ENCODE measurements at places on chromosomes 3 and 15.

GRCh38 chr3:189288348-189289235, 116.8 kb downstream of the TPRG1 start:
- no peak for DNase-seq

DNA sequence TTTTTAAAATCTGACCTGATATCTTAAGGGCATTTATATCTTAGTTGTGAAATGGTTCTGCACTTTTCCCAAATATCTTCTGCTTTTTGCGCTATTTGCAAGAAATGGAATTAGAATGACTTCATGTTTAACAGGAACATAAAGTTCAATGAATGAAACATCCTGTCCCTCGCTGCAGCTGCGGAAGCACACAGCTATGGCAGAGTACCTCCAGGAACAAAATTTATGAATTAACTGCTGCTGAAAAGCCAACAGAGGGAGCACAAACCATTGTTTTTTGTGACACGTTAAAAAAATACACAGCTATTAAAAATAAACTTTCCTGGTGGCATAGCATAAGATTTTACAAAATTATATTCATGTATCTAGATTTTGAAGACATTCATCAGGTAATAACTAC, 404.4 kb upstream of the MDFIC2 start:
- DNase-seq = no peak

DNA sequence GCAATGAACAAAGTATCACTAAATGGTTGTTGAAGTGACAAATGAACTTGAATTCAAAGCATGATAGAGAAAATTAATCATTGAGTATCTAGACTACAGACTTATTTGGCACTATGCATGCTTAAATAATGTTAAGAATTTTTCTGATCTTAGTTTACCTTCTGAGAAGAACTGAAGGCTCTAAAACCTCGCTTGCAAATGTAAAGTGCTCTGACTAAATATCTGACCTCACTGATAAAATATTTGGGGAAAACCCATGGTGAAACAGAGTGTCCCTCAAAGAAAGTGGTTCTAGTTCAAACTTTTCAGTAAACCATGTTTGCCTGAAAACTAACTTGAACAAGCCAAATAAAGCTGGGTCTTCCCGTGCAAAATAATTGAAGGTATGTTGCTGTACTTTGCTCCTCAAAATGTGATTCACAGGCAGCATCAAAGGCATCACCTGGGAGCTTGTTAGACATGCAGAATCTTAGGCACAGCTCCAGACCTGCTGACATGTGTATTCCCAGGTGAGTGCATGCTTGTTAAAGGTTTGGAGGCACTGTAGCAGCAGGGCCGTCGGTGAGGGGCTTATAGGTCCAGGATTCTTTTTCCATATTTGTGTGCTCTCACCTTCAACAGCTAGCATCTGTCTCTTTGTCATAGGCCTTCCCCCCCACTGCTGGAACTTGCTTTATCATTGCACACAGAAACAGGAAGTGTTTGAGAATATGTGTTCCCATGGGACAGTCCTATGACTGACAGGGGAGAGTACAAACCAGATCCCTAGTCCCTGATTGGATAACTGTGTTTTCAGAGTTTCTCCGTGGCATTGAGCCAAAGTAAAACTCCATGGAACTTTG, 524.2 kb upstream of the LMCD1 start:
- no peak for DNase-seq

DNA sequence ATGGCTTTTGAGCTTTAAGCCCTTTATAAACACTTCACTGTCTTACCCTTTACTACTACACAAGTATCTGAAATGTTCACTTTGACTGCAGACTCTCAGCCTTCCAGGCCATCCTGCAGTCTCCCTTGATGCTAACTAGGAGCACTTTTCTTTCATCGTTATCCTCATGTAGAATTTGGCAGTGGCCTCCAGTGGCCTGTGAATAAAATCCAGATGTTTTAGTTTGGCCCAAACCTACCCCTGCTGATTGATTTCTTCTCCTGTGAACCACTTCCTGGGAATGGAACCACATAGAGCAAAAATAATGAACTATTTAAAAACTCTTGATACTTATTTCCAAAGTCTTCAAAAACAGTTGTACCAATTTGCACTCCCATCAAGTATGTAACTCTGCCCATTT, 271.9 kb downstream of the FEZF2 start:
- no peak for DNase-seq

DNA sequence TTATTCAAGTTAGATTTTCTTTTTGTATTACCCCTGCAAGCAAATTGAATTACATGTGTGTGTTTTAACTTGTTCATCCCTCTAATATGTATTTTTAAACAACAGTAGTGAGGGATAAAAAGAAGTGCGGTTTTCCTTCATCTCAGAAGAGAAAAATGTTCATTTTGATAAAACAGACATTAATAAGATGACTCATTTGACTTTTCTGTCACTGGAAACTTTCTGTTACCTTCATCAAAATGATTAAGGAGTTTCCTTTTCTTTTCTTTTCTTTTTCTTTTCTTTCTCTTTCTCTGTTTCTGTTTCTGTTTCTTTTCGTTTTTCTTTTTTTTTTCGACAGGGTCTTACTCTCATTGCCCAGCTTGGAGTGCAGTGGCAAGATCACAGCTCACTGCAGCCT, 53.0 kb downstream of the ECT2 start:
- no peak for DNase-seq

DNA sequence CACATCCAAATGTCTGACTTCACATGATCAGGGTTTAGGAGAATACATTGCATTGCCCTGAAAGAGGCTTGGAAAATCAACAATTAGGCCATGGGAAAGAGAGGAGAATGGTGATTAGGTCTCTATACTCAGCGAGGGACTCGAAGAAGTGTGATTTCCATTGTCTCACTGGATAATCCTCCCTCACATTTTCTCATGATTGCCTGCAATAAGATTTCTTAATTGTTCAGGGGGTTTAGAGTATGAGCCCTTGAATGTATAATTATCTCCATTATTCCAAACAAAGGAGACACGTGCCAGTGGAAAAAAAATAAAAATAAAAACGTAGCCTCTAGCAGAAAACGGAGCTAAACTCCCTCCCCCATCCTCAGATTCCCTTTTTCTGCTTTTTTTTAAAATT, 173.2 kb downstream of the TPRG1 start:
- peak; percentile 42 for DNase-seq

DNA sequence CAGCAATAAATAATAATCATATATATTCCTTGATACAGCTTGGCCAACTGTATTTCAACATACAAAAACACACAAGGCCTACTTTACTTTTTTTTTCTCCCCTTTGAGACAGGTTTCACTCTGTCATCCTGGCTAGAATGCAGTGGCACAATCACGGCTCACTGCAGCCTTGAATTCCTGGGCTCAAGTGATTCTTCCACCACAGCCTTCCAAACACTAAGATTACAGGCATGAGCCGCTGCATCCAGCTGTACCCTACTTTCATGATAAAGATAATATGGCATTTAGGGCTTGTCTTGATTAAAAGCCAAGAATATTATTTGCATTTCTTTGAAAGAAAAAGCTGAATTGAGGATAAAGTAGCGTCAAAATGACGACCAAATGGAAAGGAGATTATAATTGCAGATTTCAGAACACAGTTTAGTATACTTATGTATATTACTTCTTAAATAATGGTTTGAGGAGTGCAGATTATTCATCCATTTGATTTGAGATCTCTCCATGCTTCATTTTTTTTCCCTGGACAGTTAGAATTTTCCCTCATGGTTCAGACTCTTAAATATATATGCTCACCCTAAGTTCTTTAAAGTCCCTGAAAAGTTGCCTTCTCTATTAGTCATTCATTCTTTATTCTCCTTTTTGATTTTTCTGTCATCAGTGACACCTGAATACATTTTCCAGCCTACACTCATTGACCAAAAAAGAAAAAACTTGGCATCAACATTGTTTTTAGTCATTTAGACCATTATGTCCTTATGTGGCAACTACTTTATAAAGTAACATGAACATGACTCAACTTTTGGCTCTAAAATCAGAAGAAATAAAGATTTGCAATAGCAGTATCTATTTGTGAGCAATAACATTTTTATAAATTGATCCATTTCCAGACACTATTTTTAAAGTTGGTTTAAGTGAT, 48.5 kb upstream of the MLF1 start:
- DNase-seq = no peak

DNA sequence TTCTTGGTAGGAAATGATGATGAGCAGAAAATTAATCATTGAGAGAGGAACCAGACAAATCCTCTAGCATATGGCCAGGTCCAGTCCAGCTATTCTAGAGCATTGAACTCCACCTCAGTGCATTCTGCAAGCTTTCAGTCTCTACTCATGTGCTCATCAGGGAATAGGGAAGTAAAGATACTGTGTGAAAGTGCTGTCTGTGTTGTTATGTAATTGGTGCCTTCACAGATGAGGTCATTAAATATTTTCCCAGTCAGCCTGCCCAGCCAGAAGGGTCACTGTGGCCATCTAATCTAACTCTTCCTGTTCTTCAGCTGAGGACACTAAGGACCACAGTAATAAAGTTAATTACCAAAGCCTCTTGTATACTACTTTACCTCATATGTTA, 28.2 kb downstream of the C3orf62 start:
- DNase-seq = no peak

GRCh38 chr3:129039271-129040038, 21.1 kb upstream of the GP9 start:
- no peak for DNase-seq

DNA sequence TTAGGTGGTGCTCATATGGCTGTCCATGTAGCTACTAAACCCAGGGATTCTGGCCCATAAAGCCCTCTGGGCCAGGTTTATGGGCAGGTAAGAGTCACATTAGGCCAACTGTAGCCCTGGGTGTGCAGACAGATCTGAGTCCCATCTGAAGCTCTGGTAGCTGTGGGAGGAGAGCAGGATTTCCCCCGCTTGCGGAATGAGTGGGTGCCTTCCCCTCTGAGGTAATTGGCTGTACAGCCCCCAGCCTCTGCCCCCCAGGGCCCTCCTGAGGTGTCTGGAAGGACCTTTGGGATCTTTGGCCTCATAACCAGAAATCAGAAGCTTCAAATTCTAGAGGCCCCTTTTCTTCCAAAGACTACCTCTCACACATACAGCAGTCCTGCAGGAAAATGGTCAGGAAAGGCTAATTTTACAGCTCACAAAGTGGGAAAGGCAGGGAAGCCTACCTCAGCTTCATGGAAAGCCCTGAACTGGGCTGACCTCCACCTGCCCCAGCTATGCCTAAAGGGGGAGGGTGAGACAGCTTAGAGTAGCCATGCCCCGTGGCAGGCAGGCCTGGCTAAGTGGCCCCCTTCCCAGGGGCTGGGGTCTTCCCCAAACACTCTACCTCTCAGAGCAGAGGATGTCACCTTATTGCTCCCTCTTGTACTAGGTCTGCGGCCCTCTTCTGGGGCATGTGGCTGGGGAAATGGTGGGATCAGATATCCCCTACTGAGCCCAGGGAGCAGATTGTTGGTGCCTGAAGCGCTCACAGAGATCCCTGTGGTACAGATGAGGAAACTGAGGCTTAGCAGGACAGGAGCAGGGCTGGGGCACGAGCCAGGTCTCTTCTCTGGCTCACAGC, 16.8 kb downstream of the HEMK1 start:
- no peak for DNase-seq

DNA sequence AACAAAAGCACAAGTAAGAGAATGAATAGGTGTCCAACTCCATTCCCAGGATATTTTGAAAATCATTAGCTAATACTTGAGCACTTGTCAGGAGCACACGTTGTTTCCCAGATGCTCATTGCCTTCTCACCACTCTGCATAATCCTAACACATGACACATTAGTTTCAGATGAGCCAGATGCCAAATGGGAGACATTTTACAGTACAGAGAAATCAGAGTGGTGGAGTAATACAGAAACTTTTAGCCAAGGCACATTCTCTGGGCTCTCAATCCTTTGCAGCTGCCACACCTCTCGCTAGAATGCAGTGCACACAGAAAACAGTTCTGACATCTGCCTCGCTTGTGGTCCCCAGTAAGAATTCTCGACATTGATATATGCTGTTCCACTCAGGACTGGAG, 76.6 kb downstream of the P3H2 start:
- DNase-seq = no peak

- no peak for DNase-seq
Measured at GRCh38 chr3:126316031-126316461, 41.2 kb downstream of the KLF15 start.

DNA sequence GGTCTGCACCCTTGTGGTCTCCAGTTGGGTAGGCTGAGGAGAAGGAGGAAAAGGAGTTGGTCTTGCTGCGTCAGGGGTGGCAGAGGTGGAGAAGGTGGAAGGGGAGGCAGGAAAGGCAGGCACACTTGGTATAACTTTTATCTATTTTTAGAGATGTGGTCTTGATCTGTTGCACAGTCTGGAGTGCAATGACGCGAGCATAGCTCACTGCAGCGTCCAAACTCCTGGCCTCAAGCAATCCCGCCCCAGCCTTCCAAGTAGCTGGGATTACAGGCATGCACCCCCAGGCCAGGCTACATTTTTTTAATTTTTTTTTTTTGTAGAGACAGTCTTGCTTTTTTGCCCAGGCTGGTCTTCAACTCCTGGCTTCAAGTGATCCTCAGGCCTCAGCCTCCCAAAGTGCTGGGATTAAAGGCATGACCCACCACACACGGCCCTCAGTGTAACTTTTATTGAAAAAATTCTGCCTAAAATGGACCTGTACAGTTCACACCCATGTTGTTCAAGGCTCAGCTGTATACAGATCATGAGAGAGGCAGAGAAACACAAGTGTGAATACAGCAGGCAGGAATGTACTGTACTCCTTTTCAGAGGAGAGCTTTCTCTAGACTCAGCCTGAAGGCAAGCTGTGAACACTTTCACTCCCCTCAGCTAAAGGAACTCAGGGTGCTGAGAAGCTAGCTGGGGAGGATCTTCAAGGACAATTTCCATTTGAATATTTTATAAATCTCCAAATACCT, 2.1 kb upstream of the RHOV start:
- DNase-seq = no peak

DNA sequence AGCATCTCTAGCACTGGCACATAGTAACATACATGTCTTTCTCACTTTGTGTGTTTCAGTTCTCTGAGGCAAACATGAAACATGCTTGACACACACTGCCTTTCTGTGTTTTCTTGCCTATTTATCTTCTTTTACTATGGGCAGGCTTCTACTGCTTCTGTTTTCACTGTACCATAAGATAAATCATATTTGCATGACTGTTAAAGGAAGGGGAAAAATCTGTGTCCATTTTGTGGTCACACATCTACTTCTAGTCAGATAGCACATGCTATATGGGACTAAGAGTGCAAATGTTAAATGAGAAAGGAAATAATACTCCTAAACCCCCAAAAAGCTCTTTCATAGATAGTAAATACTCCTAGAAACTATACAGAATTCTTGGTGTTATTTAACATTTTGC, 386.4 kb downstream of the ZBTB20 start:
- no peak for DNase-seq
